Activated CD8-positive, alpha-beta memory T cell treated with anti-CD3 and anti-CD28 coated beads for 24 hours (primary cell): ENCODE measurements at places on chromosomes 2 and 18.

GRCh38 chr2:41729800-41730364 is 317.9 kb upstream of the PKDCC start:
- no peak for DNase-seq

DNA sequence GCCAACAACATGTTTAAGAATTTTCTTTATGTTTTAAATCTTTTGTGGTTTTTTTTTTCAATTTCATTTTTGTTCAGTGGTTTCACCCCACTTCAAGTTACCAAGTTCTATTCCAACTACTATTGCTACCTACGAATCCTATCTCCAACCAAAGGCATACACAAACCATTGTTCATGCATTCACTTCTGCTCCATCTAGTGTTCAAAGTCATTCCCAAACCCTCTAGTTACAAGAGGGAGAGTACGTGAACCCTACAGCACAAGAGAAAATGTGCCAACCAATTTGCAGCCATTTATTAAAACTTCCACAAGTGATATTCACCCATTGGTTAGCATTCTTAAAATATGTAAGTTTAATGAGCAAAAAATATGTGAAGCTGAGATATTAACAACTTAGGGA is 295.1 kb upstream of the KYNU start:
- no peak for DNase-seq

GRCh38 chr2:99035920-99036319 is 99.9 kb upstream of the CRACDL start:
- no peak for DNase-seq

DNA sequence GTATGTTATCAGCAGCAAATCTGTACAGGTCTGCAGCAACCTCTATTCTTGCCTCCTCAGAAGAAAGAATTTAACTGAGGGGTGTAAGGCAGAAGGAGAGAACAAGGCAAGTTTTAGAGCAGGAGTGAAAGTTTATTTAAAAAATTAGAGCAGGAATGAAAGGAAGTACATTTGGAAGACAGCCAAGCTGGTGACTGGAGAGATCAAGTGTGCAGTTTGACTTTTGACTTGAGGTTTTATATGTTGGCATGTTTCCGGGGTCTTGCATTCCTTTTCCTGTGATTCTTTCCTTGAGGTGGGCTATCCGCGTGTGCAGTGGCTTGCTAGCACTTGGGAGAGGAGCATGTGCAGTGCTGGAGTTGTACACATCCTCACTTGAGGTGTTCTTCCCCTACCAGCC is 16.5 kb upstream of the CERS6 start:
- no peak for DNase-seq

GRCh38 chr2:29374823-29375222 is 259.6 kb downstream of the CLIP4 start:
- no peak for DNase-seq

DNA sequence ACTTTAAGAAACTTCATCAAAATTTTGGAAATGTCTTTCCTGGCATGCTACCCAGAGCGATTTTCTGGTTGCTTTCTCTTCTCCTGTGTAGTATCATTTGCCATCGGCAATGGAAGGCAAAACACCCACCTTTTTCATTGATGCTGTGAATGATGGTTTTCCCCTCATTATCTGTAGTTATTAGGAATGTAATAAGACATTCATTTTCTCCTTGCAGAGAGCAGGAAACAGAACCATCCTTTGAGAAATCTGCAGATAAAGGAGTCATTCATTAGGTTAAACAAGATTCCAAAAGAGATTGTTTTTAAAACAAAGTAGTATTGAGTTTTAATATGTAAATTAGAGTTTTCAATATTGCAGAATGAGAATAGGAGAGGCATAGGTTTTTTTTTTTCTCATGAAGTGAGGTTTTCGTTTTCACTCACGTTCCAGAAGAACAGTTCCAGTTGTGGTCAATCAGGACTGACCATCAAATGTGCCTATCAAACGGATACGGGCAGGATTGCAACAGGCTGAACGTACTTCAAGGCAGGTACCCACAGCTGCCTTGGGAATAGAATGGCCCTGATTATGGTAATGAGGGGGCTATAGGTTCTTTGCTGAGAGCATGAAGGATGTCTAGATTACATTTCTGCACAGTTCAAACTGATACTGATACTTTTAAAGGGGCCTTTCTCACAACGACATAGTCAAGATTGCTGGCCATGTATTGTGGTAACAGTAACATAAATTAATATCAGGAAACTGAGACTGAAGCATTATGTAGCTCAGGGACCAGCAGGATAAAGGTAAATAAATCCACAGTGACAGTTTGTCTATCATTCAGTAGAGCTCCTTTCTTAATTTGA is 49.8 kb upstream of the PLA2R1 start:
- DNase-seq: no peak

DNA sequence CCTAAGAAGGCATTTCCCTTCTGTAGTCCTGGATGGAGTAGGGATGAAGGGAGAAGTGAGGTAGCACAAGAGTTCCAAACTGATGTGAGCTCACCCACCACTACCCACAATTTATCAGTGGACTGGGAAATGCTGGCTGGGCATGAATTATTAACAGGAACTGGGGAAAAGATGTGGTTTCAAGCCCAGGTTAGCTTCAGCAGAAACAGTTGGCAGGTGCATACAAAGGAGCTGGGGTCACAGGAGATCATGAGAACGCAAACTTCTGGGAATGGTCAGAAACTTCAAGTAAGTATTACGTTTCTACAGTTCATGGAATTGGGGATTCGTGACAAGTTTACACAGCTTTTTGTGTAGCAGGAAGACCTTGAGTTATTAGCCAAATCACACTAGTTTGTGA is 5.4 kb downstream of the CCDC141 start:
- no peak for DNase-seq

GRCh38 chr2:14975381-14975780 is 342.9 kb downstream of the LRATD1 start:
- DNase-seq: no peak

- DNase-seq: no peak
Measured at GRCh38 chr18:48680339-48681250, 141.8 kb downstream of the CTIF start.

DNA sequence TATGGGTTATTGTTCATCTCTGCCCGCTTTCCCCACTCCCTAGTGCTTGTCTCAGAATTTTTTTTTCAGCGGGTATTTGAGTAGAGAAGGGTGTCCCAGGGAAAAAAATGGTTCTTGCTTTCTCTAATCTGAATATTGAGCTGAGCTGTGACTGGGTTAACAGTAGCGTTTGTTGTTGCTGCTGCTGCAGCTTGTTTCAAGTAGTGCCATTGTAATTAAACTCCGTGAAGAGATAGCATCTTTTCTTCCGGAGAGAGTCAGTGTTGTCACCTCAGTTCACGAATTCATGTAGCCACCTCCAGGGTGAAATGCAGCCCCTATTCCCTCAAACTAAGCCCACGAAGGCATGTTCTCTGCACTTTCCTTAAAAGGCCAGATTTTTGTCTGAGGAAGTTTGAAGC is 1.5 kb upstream of the AAK1 start:
- DNase-seq: no peak

- DNase-seq: no peak
Measured at GRCh38 chr2:85257359-85257969, 70.3 kb downstream of the TGOLN2 start.
